Endothelial cell (in vitro differentiated cells): ENCODE measurements at places on chromosomes 12 and 14. TPM values are rescaled to one million over a fixed set of nuclear protein-coding genes. Genes with fewer than 3 reads are reported as not detected.
A peak's percentile ranks its signal among the peaks of the same experiment; 100 is the strongest.

DNA sequence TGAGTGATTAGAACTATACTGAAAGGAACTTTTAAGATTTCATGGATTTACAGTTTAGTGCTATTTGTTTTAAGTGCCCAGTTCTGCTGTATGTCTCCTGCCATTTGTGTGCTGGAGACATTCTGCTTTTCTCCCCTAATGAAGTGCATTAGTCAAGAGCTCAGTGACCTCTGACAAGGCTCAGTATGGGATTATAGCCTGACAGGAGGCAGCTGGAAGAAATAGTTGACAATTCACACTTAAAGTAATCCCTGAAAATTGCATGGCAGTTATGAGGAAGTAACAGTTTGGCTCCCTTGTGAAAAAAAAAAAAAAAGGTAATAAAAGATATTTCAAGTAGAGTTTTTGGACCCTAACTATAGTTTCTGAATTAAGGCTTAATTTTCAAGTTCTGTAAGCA is 70.3 kb downstream of the ALX1 start:
- H3K27ac ChIP-seq: no peak overlapping the region
- H3K27me3 ChIP-seq: no peaks in the 10 kb centered on the region
- H3K36me3 ChIP-seq: no peaks in the 10 kb centered on the region
- no peak for DNase-seq
- no peaks in the 10 kb centered on the region for H3K4me1 ChIP-seq

- no peaks in the 10 kb centered on the region for H3K27me3 ChIP-seq
- no peak overlapping the region for H3K27ac ChIP-seq
- no peaks in the 10 kb centered on the region for H3K36me3 ChIP-seq
- H3K4me1 ChIP-seq: peaks cover 4% of the 10 kb centered on the region
- no peak overlapping the region for H3K4me3 ChIP-seq
These were observed 127.7 kb downstream of the SPTSSA start for GRCh38 chr14:34334329-34334728.

DNA sequence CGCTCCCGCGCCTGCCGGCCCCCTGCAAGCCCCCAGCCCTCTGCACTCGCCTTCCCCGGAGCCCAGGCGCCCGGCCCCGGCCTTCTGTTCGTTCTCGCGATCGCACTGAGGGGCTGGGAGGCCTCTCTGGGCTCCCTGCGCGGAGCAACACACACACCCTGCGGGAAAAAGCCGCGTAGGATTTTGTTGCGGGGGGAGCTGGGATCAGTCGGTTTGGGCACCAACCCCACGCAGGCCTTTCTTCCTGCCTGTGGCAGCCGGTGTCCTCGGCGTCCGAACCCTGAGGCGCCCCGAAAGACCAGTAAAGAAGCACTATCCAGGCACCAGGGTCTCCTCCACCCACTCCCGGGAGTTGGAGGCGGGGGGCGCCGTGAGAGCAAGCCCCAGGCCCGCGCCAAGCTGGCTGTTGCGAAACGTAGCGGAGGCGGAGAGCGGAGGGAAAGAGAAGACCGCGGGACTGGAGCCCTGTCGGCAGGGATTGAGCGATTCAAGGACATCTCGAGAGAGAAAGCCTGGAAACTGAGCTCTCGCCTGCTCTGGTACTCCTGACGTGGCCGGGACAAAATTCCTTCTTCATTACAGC is 1.9 kb upstream of the HOXC5 start:
- H3K27ac ChIP-seq: no peak overlapping the region
- H3K4me1 ChIP-seq: peaks cover 34% of the 10 kb centered on the region
- peaks cover 7% of the 10 kb centered on the region for H3K36me3 ChIP-seq
- peaks cover 56% of the 10 kb centered on the region for H3K27me3 ChIP-seq
- H3K4me3 ChIP-seq: no peak overlapping the region

DNA sequence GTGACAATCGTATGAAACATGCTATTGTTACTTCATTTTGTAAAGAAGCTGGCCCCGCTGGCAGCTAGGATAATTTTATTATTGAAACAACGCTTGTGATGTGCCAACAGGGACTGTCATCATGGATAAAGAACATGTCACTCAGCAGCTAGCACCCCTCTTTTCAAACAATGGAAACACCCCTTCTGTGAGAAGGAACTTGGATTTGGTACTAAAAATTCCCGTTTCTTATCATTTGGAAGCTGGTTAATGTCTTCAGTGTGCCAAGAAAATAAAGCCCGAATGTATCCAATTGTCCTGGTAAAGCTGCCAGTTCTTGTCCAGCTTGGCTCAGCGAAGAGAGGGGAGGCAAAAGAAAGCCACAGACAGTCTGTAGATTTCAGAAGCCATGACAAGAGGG is 186.6 kb downstream of the PHLDA1 start:
- no peak overlapping the region for H3K4me3 ChIP-seq
- peaks cover 2% of the 10 kb centered on the region for H3K27me3 ChIP-seq
- H3K36me3 ChIP-seq: no peaks in the 10 kb centered on the region
- peaks cover 22% of the 10 kb centered on the region for H3K4me1 ChIP-seq
- no peak for DNase-seq
- no peak overlapping the region for H3K27ac ChIP-seq

DNA sequence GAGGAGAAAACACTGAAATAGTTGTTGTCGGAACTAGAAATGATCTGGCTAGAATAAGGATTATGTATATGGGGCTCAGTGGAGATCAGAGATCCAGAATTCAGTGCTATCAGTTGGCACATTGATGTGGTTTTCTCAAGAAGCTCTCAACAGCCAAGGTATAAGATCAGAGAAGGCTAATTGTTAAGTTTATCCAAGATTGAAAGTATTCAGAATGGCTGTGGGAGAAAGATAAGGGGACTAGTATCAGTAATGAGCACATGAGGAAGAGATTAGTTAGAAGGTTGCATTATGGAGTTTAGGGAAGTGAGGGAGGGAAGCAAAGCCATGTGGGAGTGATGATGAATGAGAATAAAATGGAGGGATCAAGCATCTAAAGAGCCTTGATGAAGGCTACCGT is 128.1 kb upstream of the MIS18BP1 start:
- H3K4me1 ChIP-seq: peaks cover 5% of the 10 kb centered on the region
- no peaks in the 10 kb centered on the region for H3K27me3 ChIP-seq
- H3K36me3 ChIP-seq: no peaks in the 10 kb centered on the region
- DNase-seq: no peak
- H3K4me3 ChIP-seq: no peak overlapping the region
- H3K27ac ChIP-seq: no peak overlapping the region

DNA sequence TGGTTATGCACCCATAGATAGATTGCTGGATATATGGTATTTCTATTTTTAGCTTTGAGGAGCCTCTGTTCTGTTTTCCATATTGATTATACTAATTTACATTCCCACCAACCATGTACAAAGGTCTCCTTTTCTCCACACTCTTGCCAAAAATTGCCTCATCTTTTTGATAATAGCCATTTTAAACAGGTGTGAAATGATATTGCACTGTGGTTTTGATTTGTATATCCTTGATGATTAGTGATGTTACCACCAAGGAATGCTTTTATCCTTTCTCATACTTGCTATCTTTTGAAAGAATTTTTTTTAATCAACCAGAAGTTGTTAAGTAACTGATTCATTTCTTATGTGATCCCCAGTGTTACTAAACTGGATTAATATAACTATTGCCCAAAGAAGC is 60.0 kb downstream of the BBS10 start:
- DNase-seq: no peak
- no peak overlapping the region for H3K27ac ChIP-seq
- H3K36me3 ChIP-seq: no peaks in the 10 kb centered on the region
- peaks cover 1% of the 10 kb centered on the region for H3K27me3 ChIP-seq
- no peaks in the 10 kb centered on the region for H3K4me1 ChIP-seq

DNA sequence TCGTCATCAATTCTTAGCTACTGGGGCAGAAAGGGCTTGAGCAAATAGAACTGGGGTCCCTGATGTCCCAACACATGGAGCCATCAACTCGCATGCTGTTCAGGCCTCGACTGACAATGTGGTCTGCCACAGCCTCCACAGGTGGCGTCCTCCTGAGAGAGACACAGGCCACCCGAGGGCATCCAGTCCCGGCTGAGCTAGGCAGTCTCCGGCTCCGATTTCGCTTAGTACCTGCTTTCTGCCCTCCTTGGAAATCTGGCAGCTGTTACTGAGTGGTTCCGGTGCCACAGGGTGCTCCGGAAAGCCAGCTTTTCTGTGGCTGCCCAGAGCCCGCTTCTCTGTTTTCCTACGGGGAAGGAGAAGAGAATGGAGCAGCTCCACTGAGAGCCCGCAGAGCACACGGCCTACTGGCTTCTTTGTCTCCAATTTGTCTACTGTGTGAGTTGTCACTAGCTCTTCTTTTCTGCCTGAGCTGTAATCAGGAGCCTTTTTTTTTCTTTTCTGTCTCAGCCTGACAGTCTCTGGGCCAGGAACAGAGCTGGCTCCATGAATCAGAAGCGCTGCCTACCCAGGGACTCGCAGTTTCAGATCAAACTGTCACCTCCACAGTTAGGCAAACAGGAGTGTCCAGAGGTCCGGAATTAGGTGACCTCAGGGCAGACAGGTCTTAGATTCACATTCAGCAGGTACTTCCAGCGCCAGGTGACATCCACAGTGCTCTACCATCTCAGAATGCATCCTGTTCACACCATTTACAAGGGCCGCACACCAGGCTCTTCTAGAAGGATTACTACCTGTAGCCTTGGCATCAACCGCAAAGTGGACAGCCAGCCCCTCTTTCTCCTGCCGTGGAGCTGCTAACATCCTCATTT is 73.3 kb downstream of the MOK start:
- peaks cover 4% of the 10 kb centered on the region for H3K27me3 ChIP-seq
- H3K4me3 ChIP-seq: no peak overlapping the region
- H3K36me3 ChIP-seq: peaks cover 5% of the 10 kb centered on the region
- no peaks in the 10 kb centered on the region for H3K4me1 ChIP-seq
- no peak overlapping the region for H3K27ac ChIP-seq
- DNase-seq: no peak

GRCh38 chr12:8014836-8015235 is 17.7 kb upstream of the FOXJ2 start:
- peak overlapping the region; percentile 24 for H3K27ac ChIP-seq
- H3K4me3 ChIP-seq: no peak overlapping the region
- no peaks in the 10 kb centered on the region for H3K36me3 ChIP-seq
- DNase-seq: no peak
- peaks cover 2% of the 10 kb centered on the region for H3K4me1 ChIP-seq
- no peaks in the 10 kb centered on the region for H3K27me3 ChIP-seq

DNA sequence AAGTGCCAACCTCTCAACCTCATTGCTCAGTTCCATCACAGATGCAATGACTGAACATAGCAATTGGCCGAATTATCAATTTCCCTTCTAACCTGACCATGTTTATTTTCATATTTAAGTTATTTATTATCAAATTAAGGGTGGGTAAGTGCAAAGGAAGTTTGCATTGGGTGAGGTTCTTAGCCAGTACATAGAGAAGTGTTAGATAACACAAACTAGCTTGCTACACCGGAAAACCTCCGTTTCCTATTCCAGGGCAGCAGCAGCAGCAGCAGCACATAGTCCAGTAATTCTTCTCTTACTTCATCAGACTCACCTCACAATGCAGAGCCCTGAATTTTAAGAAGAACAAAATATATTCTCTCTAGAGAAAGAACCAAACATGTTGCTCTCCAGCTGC is 200.5 kb upstream of the OR4E1 start:
- no peaks in the 10 kb centered on the region for H3K27me3 ChIP-seq
- no peaks in the 10 kb centered on the region for H3K4me1 ChIP-seq
- H3K36me3 ChIP-seq: no peaks in the 10 kb centered on the region

DNA sequence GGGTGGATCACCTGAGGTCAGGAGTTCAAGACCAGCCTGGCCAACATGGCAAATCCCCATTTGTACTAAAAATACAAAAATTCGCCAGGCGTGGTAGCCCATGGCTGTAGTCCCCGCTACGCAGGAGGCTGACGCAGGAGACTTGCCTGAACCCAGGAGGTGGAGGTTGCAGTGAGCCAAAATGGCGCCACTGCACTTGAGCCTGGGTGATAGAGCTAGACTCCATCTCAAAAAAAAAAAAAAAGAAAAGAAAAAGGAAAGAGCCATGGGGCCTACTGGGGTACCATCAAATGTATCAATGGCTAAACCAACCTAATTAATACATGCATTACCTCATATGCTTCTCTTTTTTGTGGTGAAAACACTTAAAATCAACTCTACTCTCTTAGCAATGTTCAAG is 10.7 kb downstream of the TFCP2 start:
- no peak overlapping the region for H3K27ac ChIP-seq
- H3K4me3 ChIP-seq: no peak overlapping the region
- H3K27me3 ChIP-seq: no peaks in the 10 kb centered on the region
- peaks cover 4% of the 10 kb centered on the region for H3K36me3 ChIP-seq
- DNase-seq: no peak

KIF26A gene
- total RNA-seq: 96.9 TPM

NTN4 gene
- total RNA-seq: 0.13 TPM

CMA1 gene
- not detected for total RNA-seq

KRT8 gene
- total RNA-seq: 194 TPM

MUCL1 gene
- 15.4 TPM for total RNA-seq

FZD10 gene
- total RNA-seq: not detected

MYF5 gene
- total RNA-seq: not detected

FRMD6 gene
- total RNA-seq: 45.3 TPM
